Diencephalon (tissue), 1 donor: ENCODE measurements at places on chromosomes 3 and 15. TPM values are rescaled to one million over a fixed set of nuclear protein-coding genes. Genes with fewer than 3 reads are reported as not detected.

CPEB1 gene
- total RNA-seq: 10.8 TPM

USF3 gene
- total RNA-seq: 16.8 TPM

OXNAD1 gene
- total RNA-seq: 22.6 TPM

COX5A gene
- 91.1 TPM for total RNA-seq

CHRD gene
- total RNA-seq: 6.0 TPM

RBM6 gene
- 93.7 TPM for total RNA-seq

CLDN18 gene
- total RNA-seq: not detected

ALPK3 gene
- 2.5 TPM for total RNA-seq

GOLGA8S gene
- 0.23 TPM for total RNA-seq

TSC22D2 gene
- total RNA-seq: 25.8 TPM

PPCDC gene
- total RNA-seq: 4.4 TPM

MESP2 gene
- 0.92 TPM for total RNA-seq

CRYGS gene
- 2.1 TPM for total RNA-seq

MYEF2 gene
- 140 TPM for total RNA-seq
